ENCODE measurements at places on chromosomes 6 and 20.

DNA sequence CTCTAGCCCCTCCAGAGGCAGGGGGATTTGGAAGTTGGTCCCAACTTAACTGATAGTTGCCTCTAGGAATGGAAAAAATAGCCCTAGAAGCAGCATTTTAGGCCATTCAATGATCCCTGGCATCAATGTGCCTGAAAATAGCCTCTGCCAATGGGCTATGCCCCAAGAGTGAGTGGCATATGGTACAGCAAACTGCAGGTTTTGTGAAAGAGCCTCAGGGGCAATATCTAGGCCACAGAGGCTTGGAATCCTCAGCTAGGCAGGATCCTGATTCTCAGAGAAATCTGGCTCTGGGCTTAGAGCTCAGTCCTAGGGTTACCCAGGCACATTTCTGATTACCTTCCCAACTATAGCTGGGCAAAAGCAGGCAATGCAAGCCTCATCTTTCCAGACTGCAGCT is 104.4 kb upstream of the MOCS1 start:
- no peak for DNase-seq

DNA sequence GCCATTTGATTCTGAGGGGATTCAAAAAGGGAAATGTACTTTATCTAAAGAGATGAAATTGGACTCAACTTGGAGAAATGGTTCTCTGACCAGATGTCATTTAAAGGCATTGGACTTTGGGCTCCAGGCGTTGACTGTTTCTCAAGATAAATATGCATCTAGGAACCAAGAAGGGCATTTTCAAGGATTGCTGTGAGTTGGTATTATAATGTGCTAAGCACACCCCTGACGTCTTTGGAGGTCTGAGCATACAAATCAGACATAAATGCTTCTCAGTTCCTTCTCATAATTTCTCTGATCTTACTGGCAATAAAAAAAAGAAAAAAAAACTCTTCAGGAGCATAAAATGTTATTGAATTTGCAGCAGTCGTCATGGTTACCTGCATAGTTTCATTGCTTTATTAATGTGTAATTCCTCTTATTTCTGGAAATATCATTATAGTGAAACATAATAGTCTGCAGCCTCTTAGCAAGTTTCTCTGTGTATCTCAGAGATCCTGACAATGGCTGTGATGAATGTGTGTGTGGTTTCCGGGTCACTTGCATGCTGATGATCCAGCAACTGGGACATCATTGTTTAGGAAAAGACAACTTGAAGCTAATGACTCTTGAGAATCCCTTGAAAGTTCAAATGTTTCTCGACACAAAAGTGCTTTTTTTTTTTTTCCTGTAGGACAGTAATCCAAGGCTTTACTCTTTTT is 136.0 kb downstream of the AIG1 start:
- DNase-seq, result no peak

GRCh38 chr6:70527071-70527737 is 39.5 kb upstream of the SDHAF4 start:
- no peak for DNase-seq

- no peak for DNase-seq
Measured at GRCh38 chr6:157261606-157262005, 61.7 kb downstream of the TMEM242 start.

DNA sequence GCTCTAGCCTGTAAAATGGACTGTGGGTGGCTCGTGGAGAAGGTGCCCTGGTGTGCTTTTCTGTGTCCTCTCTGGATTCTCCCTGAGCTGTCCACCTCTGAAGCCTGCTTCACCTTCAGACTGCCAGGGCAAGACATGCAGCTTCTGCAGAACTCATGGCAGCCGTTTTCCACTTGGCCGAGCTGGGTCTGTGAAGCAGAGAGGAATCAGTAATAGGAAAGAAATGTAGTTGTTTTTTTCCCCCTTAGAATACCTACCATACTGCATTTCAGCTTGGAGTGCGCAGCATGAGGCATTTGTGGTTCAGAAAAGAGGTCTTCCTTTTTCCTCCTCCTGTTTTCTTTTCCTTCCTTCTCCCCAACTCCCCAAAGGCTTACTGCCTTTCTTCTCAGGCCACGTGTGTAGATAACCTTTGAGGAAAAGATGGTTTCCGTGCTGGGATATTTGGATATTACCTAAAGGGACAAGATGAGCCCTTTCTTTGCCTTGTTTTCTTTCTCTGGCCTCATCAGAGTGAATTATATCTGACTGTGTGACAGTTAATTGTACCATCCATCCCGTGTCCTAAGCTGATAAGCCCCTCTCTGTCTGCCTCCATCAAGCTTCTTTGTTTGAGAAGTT is 39.4 kb downstream of the RREB1 start:
- DNase-seq, result no peak

DNA sequence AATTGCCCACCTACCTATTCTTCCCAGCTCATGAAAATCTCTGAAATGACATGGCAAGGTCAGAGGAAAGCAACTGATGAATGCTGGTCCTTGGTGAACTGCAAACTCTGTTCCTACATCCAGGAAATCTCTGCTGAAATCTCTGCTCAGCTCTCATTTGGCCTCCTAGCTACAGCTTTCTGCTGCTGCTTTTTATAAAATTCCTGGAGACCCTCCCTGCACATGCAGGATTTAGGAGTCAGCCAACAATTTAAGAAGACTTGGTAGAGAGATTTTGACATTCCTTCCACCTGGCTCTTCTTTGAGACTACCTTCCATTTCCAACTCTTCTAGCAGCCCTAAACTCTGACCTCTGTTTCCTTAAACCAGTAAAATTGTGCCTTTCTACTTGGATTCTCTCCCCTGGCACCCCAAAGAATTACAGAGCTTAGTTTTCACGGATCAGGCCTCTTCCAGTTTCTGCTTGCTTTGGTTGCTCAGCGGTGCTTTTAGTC is 55.5 kb downstream of the PDE7B start:
- DNase-seq, result no peak

DNA sequence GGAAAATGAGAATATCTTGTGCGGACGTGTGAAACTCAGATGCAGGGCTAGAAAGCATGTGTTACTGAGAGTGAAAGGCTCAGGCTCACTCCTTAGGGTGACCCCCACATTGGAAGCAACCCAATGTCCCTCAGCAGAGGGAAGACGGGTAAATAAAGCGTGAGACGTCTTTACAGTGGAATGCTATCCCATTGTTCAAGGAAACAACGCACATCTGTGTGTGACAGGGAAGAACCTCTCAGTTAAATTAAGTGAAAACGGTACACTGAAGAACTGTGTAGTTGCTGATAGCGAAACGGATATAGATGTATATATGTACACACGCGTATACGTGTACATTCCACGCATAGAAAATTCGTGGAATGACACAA is 839 bp downstream of the HNF4A start:
- DNase-seq, result no peak

GRCh38 chr6:33974030-33974429 is 170.2 kb upstream of the MLN start:
- no peak for DNase-seq

DNA sequence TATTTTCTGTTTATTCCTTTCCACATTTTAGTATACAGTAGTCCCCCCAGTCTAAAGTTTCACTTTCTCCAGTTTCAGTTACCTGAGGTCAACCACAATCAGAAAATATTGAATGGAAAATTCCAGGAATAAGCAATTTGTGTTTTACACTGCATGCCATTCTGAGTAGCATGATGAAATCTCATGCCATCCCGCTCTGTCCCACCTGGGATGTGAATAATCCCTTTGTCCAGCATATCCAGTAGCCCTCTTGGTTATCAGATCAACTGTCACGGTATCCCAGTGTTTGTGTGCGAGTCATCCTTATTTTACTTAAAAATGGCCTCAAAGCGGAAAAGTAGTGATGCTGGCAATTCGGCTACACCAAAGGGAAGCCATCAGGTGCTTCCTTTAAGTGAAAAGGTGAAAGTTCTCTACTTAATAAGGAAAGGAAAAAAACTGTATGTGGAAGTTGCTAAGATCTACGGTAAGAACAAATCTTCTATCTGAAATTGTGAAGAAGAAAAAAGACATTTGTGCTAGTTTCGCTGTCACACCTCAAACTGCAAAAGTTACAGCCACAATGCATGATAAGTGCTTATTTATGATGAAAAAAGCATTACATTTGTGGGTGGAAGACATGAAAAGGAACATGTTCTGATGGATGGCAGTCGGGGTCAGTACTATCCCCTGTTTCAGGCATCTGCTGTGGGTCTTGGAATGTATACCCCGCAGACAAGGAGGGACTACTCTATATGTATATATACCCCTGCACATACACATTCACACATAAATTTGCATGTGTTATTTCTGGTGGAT is 11.3 kb downstream of the NOX3 start:
- DNase-seq, result no peak

DNA sequence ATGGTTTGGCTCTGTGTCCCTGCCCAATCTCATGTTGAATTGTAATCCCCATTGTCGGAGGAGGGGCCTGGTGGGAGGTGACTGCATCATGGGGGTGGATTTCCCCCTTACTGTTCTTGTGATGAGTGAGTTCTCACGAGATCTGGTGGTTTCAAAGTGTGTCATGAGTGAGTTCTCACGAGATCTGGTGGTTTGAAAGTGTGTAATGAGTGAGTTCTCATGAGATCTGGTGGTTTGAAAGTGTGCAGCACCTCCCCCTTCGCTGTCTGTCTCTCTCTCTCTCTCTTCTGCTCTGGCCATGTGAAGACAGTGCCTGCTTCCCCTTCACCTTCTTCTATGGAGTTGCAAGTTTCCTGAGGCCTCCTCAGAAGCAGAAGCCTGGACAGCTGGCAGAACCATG is 87.6 kb downstream of the MYLK4 start:
- DNase-seq, result no peak

DNA sequence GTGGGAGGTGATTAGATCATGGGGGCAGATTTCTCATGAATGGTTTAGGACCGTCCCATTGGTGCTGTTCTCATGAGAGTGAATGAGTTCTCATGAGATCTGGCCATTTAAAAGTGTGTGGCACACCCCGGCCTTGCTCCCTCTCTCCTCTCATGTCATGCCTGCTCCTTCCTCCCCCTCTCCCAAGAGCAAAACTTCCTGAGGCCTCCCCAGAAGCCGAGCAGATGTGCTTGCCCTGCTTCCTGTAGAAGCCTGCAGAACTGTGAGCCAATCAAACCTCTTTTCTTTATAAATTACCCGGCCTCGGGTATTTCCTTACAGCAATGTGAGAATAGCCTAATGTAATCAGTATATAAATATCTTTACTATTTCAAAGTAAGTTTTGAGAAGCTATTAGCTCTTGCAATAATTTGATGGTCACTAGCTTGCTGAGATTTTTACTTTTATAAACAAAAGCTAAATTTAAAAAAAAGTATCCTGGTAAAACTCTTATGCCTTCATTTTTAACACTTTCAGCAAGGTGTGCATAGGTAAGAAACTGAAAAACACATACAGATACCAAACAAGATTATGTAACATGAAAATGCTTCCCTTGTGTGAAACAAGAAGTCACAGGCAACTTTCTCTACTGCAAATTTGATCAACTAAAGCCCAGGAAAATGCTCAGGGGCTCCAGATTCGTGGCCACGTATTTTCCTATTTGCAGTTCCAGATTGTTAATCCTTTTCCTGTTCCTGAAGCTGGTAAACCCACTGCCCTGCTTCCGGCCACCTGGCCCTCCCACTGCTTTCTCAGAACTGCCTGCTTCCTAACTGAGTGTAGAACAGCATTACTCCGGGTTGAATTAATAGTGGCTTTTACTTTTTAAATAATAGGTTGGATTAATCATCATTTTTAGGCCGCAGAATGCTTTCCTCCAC is 395.1 kb upstream of the CNR1 start:
- no peak for DNase-seq

DNA sequence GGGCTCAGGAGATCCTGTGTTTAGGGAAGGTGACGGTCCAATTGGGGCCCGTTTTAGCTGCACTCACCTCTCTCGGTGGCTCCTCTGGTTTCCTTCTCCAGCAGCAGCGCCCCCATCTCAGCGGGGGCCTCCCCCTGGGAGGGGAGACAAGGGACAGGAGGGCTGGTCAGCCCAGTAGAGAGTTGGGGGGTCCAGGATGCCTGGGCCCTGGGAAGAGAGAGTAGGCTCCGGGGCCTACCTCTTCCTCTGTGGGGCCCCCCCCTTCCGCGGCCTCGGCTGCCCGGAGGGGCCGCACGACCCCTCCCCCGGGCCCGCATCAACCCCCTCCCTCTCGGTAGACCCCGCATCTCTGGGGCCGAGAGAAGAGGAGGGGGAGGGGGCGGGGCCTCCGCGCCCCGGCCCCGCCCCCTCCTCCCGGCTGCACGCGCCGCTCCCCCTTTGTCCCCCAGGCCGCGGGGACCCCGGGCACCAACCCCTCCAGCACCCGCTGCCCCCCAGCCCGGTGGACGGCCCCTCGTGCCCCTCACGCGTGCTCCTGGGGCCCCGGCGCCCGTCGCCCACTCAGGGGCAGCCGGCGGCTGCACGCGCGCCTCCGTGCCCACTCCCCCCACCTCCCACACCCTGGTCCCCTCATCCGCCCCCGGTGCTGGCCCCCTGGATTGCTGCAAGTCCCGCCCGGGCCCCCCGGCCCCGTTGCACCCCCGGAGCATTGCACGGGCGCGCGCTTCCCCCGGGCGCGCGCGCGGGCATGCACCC is 464 bp downstream of the EHMT2 start:
- DNase-seq, result no peak

GRCh38 chr6:394641-395289 is 3.2 kb downstream of the IRF4 start:
- no peak for DNase-seq

DNA sequence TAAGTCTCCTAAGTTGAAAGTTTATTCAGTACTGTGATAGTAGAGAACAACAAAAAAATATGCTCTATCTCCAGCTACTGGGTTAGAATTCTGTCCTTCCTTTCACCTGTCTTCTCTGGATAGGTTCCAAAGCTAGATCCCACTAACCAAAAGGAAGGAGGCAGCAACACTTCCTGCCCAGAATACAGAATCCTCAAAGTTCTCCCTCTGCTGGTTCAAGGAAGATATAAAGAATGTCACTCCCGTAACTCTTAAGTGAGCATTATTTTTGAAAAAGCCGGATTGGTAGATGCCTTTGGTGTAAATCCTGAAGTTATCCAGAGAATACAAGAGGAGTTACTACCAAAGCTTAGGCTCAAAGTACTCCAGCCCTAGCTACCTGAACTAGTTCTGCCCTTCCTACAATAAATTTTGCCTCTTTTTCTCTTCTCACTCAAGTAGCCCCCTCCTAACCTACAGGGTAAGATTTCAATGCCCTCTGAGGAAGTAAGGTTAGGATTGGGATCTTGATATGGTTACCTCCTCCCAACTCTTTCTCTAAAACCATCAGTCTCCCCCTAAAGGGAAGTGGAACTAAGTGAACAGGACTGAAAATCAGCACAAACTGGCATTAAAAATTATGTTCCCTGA is 26.0 kb upstream of the CRIP3 start:
- no peak for DNase-seq

DNA sequence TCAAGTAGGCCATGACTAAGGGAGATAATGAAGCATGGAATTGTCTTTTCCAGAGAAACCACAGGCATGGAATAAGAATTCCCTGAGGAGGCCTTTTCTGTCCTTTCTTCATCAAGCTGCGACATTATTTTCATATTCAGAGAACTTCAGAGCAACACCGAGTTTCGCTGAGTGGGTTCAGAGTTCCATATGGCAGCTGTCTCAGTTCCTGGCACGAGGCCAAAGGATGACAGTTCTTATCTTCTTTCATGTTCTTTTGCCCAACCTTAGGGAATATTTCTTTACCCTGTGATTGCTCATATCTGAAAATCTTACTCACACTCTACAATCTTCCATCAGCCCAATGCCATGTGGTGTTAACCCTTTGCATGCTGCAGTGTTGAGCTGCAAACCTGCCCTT is 135.3 kb upstream of the BMP2 start:
- no peak for DNase-seq

- no peak for DNase-seq
Measured at GRCh38 chr20:64192406-64192805, 28.2 kb downstream of the MYT1 start.

All from lower leg skin (tissue), 4 donors.